ENCODE measurements at places on chromosomes 7 and 10.
A peak's percentile ranks its signal among the peaks of the same experiment; 100 is the strongest.

DNA sequence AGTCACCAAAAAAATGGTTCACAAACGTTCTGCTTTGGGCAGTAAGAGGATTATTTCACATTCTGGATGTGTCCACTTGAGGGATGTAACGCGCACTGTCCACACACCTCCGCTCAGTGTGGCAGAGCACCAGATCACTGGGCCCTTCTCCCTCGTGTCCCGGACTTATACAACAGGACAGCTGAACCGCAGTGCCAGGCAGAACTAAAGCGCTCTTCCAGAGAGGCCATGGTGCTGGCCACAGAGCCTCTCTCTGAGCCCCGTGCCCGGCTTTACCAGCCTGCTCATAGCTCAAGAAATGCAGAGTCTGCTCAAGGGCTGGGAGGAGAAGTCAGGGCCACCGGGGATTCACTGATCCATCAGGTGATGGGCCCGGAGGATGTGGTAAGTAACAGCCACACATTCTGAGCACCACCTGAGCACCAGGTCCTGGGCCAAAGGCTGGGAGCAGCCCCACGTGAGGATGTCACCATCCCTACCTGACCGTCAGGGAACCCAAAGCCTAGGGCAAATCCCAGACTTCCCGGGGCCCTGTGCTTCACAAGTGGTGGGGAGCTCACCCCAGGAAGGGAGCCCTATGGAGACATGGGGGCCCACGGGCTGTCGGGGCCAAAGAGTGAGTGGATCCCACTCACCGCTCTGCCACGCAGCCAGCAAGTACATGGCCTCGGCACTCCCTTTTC is 74.9 kb downstream of the FAM53B start:
- peak; percentile 40 for DNase-seq

- DNase-seq: peak; percentile 87
Observed at GRCh38 chr10:100338434-100339036, 8.5 kb upstream of the SCD start.

- DNase-seq: no peak
Observed at GRCh38 chr7:17619196-17619818, 320.9 kb downstream of the AHR start.

GRCh38 chr10:103835096-103836050 is 20.0 kb downstream of the SH3PXD2A start:
- DNase-seq: peak; percentile 87

DNA sequence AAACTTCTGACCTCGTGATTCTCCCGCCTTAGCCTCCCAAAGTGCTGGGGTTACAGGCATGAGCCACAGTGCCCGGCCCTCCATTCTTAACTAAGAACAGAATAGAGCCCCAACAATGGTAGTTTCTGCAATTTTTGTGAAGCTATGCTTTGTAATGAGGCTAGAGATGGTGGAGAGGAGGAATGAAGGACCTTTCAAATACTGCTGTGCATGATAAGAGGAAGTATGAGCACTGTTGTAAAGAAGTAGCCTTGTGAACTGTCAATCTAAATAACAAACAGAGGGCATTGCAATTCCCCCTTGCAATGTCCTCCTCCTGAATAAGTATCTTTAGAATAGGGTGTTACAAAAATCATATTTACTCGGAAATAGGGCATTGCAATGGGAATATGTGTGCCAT is 70.2 kb downstream of the EVX1 start:
- no peak for DNase-seq

DNA sequence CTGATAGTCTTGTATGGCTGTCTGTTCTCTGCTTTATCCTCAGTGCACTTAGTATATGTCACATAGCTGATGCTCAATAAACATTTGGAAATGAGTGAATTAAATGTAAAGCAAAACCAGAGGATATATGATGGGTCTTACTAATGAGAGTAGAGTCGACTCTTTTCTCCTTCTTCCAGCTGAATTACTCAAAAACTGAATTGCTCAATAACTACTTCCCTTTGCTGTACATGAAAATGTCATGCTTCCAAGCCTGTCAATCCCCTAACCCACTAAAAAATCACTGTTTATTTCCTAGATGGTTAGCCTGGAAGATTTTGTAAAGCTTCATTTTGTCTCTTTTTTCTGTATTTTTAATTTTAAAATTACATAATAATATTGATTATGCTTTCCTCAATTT is 88.0 kb downstream of the OR13A1 start:
- no peak for DNase-seq

- no peak for DNase-seq
Observed at GRCh38 chr7:105015390-105015965, 1.5 kb downstream of the KMT2E start.

DNA sequence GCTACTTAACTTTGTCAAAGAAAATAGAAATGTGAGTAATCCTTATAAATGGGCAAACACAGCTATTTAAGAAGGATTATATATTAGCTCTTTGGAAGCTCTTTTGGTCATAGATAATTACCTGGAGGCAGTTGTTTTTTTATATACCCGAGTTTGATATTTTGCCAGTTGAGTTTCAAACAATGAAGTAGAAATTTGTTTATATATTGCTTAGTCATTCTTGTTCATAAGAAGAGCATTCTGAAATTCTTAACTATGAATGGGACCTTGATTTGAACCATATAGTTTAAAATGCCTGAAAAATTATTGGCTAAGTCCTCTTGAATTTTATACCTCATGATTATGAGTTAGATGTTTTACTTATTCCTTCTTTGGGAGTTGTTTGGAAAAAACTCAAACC is 36.4 kb downstream of the MINPP1 start:
- DNase-seq: no peak
